ENCODE measurements at places on chromosomes 3 and 15.

DNA sequence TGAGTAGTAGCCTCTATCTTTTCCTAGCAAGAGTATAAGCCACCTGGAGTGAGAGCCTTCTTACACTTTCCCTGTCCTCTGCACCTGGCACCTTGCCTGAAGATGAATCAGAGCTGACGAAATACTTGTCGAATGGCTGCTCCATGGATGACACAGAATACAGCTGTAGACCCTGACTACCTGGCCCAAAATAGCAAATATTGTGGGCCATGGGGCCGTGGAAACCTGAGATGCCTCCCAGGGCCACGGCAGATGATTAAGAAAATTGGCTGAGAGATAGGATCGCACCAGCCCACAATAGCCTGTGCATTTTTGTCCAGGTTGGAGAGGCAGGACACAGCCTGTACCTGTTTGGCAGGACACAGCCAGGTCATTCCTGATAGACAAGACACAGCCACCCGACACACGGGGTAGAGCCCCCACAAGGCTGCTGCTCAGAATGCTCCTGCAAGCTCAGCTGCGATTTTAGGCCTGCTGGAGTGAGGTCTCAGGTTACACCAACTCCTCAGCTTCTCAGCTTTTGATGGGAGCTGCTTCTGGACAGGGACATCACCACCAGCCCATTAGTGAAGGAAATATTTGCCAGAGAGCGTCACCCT lies 22.9 kb upstream of the TPM1 start:
- DNase-seq, result no peak

- DNase-seq, result no peak
Measured at GRCh38 chr3:150490277-150490986, 55.9 kb downstream of the SERP1 start.

- no peak for DNase-seq
Measured at GRCh38 chr3:23038471-23038870, 164.7 kb upstream of the UBE2E2 start.

DNA sequence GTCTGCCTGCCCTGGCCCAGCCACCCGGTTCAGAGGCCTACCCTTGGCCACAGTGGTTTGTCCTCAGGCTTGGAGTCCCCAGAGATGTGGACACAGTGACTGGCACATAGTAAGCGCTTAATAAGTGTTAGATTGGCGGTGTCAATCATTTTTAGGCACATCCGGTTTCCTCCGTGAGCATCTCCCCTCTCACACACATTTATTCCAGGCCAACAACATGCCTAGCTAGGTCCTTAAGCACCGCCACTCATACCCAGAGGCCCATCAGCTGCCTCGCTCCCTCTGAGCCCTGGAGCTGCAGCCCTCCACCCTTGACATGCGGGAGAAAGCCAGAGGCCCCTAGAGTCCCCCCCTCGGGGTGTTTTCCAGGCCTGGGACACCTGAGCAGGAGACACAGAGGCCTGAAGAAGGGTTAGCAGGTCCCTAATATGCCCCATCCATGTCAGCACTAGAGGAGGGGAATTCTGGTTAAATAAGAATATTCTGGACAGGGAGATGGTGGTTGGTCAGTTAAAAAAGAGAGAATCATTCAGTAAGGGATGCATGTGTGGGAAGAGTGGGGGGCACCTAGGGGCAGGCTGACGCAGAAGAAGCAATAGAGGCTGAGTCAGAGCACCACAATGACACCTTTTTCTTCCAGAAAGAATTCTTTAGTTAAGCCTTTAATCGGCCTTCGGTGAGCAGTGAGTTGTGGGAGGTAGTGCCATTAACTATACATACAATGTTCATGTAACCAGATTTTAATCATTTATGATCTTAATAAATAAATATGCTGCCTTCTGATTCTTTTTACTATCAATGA lies 22.3 kb downstream of the NR2F2 start:
- no peak for DNase-seq

- DNase-seq, result no peak
Measured at GRCh38 chr3:137131081-137131480, 173.3 kb downstream of the IL20RB start.

DNA sequence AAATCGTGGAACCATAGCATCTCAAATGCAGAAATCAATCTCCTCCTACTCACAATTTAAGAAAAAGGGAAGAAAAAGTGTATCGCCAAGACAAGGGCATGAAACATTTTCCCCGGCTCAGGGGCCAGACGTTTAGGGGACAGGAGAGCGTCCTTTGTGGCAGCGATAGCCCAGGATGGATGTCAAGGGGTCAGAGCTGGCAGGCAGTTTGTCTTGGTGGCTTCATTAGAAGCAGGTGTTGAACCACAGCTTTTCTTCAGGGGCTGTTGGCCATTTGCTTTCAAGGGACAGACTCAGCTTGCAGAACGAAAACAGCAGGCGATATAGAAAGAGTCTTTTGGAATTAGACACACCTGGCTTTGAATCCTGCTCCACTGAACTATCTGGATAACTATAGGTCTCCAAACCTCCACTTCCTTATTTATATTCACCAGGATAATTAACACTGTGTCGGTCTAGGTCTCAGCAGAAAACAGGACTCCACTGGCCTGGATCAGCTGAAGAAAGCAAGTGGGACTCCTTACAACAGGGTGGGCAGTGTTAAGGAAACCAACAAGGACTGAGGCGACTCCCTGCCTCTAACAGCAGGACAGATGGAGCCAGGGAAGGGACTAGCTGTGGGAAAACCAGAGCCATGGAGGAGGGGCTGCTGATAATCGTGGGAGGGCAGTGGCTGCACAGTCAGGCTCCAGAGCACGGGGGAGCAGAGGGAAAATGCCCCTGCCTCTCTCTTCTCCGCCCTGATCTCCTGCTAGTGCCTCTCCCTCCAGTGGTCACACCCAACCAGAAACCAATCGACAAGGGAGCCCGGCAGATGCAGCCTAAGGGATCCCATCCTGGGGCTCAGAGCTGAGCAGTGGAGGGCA lies 123.6 kb downstream of the LIPC start:
- no peak for DNase-seq

GRCh38 chr3:127158614-127159229 lies 34.2 kb upstream of the PRR23E start:
- DNase-seq, result no peak

DNA sequence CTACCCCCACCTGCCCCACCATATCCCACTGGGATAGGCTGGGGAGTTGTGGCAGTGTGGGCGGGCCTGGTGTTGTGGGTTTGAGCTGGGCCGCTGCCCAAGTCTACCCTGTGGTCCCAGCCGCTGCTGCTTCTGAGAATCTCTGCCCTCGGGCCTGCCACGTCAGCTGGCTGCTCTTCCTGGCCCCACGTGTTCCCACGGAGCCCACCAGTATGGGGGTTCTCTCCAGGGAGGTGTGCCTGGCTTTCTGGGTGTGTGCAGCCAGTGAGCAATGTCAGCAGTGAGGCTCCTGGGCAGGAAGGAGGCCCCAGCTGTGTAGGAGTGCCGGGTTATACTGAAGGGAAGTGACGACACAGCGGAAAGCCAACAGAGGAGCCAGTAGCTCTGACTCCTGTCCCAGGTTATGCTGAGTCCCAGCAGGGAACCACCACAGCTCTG lies 10.5 kb downstream of the GNAI2 start:
- DNase-seq, result no peak

GRCh38 chr3:186165331-186165730 lies 56.4 kb upstream of the ETV5 start:
- DNase-seq, result no peak

DNA sequence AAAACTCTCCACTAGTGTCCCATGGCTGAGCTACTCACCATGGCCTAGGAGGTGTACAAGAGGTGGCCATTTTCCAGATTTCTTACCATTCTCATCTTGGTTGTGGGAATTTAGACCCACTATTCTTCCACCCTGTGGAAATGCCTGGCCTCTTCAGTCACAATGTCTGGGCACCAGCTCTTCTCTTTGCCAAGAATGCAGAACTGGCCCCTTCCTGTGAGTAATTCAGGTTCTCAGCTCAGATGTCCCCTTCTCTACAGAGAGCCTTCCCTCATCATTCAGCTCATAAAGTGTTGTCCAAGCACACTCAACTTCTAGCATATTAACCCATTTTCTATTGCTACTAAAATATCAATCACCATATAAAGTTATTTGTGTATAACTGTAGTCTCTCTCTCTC lies 575.5 kb upstream of the KCNMB2 start:
- DNase-seq, result no peak

- DNase-seq, result no peak
Measured at GRCh38 chr3:66567077-66567476, 66.3 kb upstream of the LRIG1 start.

- no peak for DNase-seq
Measured at GRCh38 chr15:55289011-55289745, 435 bp downstream of the RAB27A start.

DNA sequence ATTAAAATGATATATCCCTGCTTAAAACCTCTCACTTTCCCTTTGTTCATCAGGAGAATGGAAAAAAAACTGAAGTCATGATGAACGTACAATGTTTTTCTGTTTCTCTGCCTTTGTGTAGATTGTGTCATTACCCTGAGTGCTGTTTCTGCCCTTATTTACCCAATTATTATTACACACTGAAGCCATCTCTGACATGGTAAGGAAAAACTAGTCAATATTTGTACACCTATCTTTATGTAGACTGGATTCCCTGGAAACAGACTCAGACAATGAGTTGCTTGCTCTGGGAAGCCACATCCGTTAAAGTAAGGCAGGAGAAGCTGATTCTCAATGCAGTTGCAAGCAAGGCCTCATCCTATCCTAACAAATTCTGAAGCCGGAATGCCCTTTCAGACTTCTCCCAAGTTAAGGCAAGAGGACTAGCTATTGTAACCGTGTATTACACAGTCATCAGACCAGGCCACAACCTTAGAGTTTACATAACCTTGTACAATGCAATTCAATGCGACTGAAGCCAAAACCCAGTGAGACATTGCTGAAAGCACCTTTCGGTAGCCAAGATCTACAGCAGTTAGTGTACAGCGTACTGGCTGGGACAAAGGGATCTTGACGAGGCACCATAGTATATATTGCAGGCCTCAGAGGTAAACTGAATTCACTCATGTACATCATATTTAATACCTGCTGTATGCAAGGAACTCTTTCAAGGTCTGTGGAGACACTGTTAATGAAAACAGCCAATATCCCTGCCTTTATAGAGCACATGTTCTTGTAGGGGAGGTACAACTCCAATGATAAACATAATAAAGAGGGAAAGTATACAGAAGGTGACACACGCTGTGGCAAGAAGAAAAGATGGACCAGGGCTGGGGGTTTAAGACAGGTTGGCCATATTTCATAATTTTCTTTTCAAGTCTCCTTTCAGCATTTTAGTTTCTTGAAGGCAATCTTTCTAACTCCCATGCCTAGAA lies 1040.8 kb upstream of the SEMA6D start:
- no peak for DNase-seq

GRCh38 chr15:44662478-44663409 lies 718 bp downstream of the SPG11 start:
- DNase-seq, result peak; percentile 8

Measured in amygdala (tissue), 56 donors.